ENCODE measurements at places on chromosomes 11 and 22.
A peak's percentile ranks its signal among the peaks of the same experiment; 100 is the strongest.

DNA sequence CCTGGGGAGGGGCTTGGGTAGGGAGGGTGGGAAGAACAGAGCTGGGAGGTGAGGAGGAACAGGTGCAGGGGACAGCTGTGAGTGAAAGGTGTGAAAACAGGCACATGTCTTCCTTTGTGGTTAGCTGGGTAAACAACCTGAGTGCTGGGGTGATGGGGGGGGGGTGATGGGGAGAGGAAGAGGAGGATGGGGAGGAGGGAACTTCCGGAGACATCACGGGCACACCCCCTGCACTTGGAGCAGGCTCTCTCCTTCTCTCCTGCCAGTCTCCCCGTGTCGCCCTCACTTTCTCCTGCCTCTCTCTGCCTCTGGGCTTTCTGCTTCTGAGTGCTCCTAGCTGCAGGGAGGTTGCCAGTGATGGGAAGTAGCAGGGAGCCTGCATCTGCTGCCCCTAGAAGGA, 8.8 kb downstream of the CXCR5 start:
- no peak for DNase-seq

GRCh38 chr22:44363013-44363979, 50.5 kb upstream of the SHISAL1 start:
- DNase-seq, result peak; percentile 91

DNA sequence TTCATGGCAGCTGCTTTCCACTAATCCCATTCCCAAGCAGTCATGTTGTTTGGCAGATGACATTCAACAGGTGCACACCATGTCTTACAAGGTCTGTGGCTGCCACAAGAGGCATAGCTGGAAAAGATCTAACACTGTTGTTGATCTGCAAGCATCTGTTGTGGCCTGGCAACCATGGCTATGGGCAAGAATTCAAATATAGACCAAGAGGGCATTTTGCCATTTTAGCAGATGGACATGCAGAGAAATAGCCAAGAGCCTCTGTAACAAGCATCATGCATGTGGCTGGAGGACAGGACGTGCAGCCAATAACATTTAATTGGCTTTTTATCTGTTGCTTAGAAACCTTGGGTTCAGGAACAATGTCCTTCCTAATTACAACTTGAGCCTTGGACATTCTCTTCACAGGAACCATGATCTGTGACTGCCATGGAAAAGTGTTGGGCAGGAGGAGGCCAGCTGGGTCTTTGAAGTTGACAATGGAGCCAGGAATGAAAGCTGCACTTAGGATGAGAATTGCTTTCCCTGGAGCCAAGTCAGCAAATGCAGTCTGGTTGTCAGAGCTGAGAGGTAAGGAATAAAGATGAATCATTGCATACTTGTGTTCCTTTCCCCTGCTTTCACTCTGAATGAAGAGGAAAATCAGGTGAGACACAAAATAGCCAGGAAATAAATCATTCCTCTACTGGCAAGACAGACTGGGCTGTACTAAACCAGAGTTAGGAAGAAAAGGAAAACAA, 113.6 kb upstream of the ANO5 start:
- no peak for DNase-seq

DNA sequence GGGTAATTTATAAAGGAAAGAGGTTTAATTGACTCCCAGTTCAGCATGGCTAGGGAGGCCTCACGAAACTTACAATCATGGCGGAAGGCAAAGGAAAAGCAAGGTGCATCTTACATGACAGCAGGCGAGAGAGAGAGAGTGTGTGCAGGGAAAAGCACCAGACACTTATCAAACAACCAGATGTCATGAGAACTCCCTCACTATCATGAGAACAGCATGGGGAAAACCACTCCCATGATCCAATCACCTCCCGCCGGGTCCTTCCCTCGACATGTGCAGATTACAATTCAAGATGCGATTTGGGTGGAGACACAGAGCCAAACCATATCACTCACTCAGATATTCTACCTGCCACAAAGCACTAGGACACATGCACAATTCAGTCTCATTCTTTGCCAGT, 48.1 kb upstream of the HMGXB4 start:
- DNase-seq, result no peak

DNA sequence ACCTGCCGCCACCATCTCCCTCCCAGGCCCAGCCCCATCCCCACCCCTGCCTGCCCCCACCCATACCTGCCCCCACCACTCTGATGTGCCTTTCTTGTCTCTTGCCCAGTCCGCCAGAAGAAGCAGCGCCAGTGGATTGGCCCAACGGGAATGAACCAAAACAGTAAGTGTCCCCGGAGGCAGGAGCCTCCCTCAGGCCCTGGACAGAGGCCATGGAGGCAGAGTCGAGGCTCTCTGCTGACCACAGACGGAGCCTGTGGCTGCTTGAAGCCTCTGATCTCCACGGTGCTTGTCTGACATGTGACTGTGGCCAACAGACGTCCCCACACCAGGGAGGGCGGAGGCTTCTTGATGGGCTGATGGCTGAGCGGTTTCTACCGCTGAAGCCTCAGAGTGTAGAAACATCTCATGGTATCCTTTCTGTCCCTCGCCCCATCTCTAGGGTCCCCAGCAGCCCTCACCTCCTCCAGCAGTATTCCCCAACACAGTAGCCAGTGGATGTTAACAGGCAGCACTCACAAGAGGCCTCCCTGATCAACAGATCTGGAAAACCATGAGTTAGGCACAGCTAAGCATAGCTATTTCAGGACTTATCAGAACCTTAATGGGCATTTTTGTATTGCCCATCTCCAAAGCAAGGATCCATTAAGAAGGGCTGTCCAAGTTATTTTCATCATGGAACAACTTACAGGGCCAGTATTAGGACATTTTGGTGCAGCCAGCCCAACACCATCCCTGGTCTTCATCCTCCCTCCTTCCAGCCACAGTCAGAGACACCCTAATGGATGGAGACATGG, 21.7 kb downstream of the CD5 start:
- no peak for DNase-seq

DNA sequence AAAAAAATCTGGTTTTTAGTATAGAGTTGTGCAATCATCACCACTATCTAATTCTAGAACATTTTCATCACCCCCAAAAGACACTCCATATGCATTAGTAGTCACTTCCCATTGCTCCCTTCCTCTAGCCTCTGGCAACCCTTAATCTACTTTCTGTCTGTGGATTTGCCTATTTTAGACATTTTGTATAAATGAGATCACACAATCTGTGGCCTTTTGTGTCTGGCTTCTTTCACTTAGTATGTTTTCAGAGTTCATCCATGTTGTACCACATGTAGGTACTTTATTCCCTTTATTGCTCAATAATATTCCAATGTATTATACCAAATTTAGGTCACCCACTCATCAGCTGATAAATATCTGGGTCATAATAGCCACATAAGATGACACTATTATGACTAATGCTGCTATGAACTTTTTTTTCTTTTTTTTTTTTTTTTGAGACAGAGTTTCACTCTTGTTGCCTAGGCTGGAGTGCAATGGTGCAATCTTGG, 67.5 kb upstream of the SCUBE2 start:
- DNase-seq, result peak; percentile 47

DNA sequence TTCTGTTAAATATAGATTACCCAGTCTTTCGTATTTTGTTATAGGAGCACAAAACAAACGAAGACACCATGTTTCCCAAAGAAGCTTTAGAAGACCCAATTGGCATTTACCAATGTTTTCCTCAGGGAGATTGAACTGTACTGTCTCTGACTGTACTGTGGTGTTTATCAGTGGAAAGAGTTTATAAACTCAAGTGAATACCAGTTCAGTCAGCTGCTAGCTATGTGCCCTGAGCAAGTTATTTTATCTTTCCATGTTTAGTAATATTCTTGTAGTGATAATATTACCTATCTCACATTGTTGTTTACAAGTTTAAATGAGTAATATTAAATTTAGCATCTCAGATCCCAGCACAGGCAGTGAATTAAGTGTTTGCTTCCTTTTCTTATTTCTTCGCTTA, 773.2 kb downstream of the KCNA4 start:
- peak; percentile 4 for DNase-seq

GRCh38 chr11:96817482-96818399, 427.9 kb downstream of the JRKL start:
- DNase-seq, result peak; percentile 43

DNA sequence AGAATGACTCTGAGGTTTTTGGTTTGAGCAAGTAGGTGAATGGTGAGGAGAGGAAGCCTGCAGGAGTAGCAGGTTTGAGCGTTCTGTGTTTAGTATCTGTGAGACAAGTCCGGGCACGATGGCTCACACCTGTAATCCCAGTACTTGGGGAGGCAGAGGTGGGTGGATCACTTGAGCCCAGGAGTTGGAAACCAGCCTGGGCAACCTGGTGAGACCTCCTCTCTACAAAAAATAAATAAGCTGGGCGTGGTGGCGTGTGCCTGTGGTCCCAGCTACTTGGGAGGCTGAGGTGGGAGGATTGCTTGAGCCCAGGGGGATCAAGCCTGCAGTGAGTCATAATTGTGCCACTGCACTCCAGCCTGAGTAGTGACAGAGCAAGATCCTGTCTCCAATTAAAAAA, 9.7 kb upstream of the CENATAC start:
- no peak for DNase-seq

DNA sequence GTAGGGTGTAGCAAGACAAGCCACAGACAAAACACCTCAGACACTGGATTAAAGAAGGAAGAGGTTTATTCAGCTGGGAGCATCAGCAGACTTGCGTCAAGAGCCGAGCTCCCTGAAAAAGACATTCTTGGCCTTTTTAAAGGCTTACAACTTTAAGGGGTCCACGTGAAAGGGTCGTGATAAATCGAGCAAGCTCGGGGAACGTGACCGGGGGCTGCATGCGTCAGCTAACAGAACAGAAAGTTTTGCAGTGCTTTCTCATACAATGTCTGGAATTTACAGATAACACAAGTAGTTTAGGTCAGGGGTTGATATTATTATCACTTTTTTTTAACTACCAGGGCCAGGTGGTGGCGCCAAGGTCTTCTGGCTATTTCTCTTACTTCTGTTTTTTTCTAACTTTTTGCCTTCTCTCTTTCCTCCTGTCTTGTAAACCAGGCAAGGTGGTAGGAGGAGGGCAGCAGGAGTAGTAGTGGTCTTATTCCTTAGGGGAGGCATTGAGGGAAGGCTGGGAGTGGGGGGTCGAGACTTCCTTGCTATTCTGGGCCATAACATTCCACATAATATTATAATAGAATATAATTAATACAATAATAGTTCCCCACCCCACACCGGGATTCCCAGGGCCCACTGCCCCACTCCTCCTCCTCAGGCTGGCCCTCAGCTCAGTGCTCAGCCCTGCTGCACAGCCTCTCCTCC, 587 bp upstream of the ALDH3B1 start:
- DNase-seq, result peak; percentile 55

DNA sequence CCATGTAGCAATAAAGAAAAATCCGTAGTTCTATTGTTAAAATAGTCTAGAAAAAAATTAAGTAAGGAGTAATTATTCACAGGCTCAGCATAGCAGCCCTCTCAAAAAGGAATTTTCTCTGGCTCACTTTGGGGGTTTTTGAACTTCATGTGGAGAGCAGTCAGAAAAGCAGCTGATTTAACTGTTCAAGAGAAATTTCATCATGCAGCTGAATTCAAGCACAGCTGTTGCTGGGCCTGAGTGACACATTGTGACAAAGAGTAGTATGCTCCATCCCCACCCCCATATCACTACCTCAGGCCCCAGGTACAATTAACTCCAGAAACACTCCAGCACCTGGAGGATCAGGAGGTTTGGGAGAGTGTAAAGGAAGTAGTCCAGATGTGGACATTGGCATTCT, 272.1 kb downstream of the FAM76B start:
- DNase-seq, result no peak

DNA sequence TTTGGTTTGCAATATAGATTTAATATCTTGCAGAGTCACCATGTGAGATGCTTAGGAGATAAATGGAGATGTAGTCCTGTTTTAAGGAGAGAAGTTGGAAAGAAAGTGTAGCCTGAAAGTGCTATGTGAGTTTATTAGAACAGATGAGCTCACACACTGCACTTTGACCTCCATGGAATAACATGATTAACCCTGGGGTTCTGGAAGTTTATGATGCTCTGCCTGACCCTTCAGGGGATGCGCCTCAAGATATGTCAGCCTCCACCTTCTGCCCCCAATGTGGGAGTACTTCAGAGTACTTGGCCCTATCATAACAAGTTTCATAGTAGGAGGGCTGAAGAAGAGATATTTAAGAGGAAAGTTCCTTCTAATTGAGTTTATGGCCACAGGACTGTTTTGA, 23.3 kb upstream of the TRIM21 start:
- no peak for DNase-seq

All from HFFc6 (cell line).